ENCODE measurements at places on chromosomes 16 and 17. TPM values are rescaled to one million over a fixed set of nuclear protein-coding genes. Genes with fewer than 3 reads are reported as not detected.

Gene HOXB9
- not detected for total RNA-seq

Gene ALOX15
- not detected for total RNA-seq

Gene HS3ST4
- total RNA-seq = not detected

Gene ANKFY1
- 16.8 TPM for total RNA-seq

Gene NPB
- total RNA-seq = 0.56 TPM

Gene DNAH9
- total RNA-seq = not detected

Gene HERPUD1
- total RNA-seq = 65.3 TPM

- no peaks in the 10 kb centered on the region for H3K27me3 ChIP-seq
- DNase-seq = no peak
- no peaks in the 10 kb centered on the region for H3K36me3 ChIP-seq
These were observed 70.8 kb downstream of the ABR start for GRCh38 chr17:1108765-1109605.

- H3K27ac ChIP-seq = no peak overlapping the region
- no peak for DNase-seq
- no peak overlapping the region for H3K4me3 ChIP-seq
- no peaks in the 10 kb centered on the region for H3K36me3 ChIP-seq
- H3K4me1 ChIP-seq = peaks cover 15% of the 10 kb centered on the region
- peaks cover 12% of the 10 kb centered on the region for H3K27me3 ChIP-seq
These were observed 47.4 kb upstream of the KSR1 start for GRCh38 chr17:27408891-27409290.

DNA sequence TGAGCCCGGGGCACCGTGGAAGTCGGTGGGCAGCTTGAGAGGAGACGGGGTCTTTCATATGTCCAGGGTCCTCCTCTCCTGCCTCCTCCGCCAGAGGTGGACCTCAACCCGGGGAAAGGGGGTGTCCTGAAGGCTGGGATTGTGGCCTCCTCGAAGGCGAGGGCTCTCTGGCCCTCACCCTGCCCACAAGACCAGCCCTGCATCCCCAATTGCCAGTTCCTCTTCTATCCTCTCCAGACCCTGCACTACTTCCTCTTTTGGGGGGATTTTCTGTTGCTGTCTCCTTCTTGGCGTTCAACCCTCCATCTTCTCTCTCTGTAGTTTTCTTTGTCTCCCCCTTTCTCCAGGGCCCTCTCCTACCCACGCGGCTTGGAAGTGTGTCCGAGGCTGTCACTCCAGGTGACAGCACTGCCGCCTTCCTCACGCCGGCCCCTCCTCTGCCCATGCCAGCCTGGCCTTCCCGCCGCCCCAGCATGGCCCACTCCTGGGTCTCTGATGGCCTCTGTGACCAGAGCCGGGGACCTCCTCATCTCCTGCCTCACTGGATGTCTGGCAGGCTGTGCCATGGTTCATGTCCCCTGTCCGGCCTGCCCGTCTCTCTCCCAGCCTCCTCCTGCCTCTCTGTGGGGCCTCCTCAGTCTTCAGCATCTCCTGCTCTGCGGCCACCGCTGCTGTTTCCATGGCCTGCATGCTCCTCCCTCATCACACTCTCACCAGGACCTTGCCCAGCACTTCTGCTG, 2.4 kb upstream of the ITGAX start:
- H3K4me3 ChIP-seq = no peak overlapping the region
- H3K27ac ChIP-seq = no peak overlapping the region
- H3K27me3 ChIP-seq = peaks cover 10% of the 10 kb centered on the region
- no peaks in the 10 kb centered on the region for H3K4me1 ChIP-seq
- H3K36me3 ChIP-seq = no peaks in the 10 kb centered on the region

DNA sequence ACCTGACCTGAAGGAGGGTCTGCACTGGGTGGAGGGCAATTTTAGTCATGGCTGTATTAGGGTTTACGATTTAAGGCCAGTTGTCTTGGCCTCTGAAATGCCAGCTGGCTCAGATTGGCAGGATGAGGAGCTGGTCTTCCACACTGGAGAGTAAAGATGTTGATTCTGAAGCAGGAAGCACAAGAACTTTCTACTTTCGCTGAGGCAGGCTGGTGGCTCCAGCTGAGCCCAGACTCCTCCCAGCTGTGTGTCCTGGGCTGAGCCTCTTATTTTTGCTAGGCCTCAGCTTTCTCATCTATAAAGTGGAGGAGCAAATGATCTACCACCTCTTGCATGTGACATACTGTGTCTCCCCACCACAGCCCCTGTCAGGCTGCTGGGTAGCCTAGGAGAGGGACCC, 74.4 kb downstream of the MRM1 start:
- H3K36me3 ChIP-seq = no peaks in the 10 kb centered on the region
- no peak overlapping the region for H3K4me3 ChIP-seq
- H3K27ac ChIP-seq = no peak overlapping the region
- H3K27me3 ChIP-seq = peaks cover 36% of the 10 kb centered on the region

GRCh38 chr17:77592106-77592865, 366.2 kb upstream of the TNRC6C start:
- H3K36me3 ChIP-seq = no peaks in the 10 kb centered on the region
- H3K4me1 ChIP-seq = no peaks in the 10 kb centered on the region
- no peak for DNase-seq
- no peak overlapping the region for H3K27ac ChIP-seq
- no peak overlapping the region for H3K4me3 ChIP-seq
- H3K27me3 ChIP-seq = peaks cover 15% of the 10 kb centered on the region

DNA sequence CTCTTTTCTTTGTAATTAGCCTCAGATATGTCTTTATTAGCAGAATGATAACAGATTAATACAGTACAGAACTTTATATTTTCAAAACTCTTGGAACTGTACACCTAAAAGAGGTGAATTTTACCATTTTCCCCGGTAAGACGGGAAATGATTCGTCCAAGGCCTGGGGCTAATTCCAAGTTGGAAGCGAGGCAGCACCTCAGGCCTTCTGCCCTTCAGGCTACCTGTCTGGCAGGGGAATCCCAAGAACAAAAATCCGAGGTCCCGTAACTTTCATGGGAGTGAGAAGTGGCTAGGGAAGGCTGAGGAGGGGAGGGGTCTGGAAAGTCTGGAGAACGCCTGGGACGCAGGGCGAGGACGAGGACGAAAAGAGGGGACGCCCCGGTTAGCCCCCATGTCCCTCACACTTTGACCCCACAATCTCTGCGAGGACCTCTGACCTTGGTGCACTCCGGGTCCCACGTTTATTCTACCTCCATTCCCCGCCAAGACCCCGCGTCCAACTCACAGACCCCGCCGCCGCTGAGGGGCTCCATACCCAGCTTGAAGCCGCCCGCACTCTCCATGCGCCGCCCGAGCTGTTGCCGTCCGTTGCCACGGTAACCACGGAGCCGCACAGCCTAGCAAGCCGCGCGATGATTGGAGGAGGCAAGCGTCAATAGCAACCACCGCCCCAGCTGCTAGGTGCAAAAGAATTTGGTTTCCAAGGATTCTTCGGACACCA, at the start of gene HYDIN:
TSS of gene HYDIN (minus strand) at position 601 of the 724 bp plus-strand sequence. CDS start 43,827 bp downstream, outside the sequence.
- no peaks in the 10 kb centered on the region for H3K4me1 ChIP-seq
- no peaks in the 10 kb centered on the region for H3K36me3 ChIP-seq
- peak; percentile 15 for DNase-seq
- H3K27me3 ChIP-seq = no peaks in the 10 kb centered on the region
- H3K27ac ChIP-seq = no peak within 1 kb of the TSS

- no peaks in the 10 kb centered on the region for H3K36me3 ChIP-seq
- no peak overlapping the region for H3K27ac ChIP-seq
- no peak overlapping the region for H3K4me3 ChIP-seq
- no peaks in the 10 kb centered on the region for H3K4me1 ChIP-seq
- H3K27me3 ChIP-seq = peaks cover 7% of the 10 kb centered on the region
These were observed 206.0 kb downstream of the CYB561 start for GRCh38 chr17:63240106-63240505.

DNA sequence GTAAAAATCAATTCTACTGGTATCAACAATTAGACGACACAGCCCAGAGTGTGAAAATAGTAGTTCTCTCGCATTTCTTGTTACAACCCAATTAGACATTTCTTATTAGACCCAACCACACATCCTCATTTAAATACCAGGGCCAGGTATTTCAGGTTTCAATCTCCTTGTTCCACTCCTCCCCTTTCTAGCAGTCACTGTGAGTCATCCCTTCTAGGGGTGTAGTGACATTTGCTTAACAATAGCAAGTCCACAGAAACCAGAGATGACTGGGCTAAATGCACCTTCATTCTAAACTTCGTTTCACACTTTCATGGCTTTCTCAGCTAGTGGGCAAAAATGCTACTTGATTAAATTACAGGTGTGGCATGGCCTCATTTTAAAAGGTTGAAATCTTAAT, 116.9 kb upstream of the CACNG3 start:
- peaks cover 7% of the 10 kb centered on the region for H3K27me3 ChIP-seq
- no peaks in the 10 kb centered on the region for H3K36me3 ChIP-seq
- no peak for DNase-seq
- no peak overlapping the region for H3K27ac ChIP-seq

DNA sequence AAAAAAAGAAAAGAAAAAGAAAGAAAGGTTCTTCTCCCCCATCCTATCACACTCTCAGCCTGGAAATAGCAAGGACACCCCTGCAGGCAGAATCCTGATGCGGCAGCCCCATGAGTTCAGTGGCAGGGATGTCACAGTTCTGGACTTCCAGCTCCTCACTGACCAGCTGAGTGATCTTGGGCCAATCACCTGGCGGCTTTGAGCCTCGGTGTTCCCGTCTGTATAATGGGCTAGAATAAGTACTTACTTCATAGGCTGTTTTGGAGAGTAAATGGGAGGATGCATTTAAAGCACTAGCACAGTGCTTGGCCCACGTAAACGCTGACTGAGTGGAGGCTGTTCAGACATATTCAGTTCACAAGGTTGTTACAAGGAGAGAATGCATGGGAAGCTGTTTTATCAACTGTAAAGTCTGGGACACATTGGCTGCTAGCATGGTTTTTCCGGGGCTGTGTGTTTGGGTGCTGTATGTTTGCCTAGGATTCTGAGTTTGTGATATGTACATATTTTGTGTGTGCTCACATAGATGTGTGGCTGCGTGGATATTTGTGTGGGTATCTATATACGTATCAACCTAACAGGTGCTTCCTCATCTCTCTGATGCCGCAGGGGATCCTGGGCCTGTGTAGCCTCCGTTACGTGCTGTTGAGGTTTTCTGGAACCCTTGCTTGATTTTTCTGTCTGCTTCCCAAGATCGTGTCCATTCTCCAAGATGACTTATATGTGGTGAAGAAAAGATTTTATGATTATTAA, 3.4 kb downstream of the BHLHA9 start:
- peaks cover 7% of the 10 kb centered on the region for H3K4me1 ChIP-seq
- H3K27ac ChIP-seq = no peak overlapping the region
- peaks cover 5% of the 10 kb centered on the region for H3K27me3 ChIP-seq
- no peak for DNase-seq
- H3K4me3 ChIP-seq = no peak overlapping the region

DNA sequence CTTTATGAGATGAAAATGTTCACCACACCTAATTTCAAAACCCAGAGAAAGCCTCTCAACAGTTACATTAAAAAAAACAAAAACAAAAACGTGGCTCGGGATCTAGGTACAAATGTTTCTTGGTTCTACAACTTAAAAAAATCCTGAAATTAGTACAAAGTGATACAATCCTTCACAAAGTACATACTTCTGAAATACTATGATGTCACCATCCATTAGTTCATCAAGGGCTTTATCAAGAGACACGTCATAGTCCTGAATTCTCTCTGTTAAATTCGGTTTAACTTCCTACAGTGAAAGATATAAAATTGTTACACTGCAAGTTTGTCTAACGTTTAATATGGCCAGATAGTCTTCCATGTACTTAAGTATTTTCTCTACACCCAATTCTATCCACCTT, 18.2 kb downstream of the LITAFD start:
- H3K4me1 ChIP-seq = no peaks in the 10 kb centered on the region
- peaks cover 61% of the 10 kb centered on the region for H3K36me3 ChIP-seq
- H3K27me3 ChIP-seq = no peaks in the 10 kb centered on the region
- no peak overlapping the region for H3K4me3 ChIP-seq
- DNase-seq = no peak

- H3K36me3 ChIP-seq = no peaks in the 10 kb centered on the region
- no peaks in the 10 kb centered on the region for H3K4me1 ChIP-seq
- no peak overlapping the region for H3K4me3 ChIP-seq
- H3K27ac ChIP-seq = no peak overlapping the region
These were observed 81.8 kb upstream of the RCVRN start for GRCh38 chr17:9986754-9987382.

GRCh38 chr16:586645-587590, 2.9 kb upstream of the RAB40C start:
- H3K36me3 ChIP-seq = no peaks in the 10 kb centered on the region
- H3K27me3 ChIP-seq = no peaks in the 10 kb centered on the region
- H3K4me3 ChIP-seq = 0 out of 2 replicates have a peak overlapping the region, but pooled peaks have one; percentile 19
- no peak for DNase-seq

- H3K27me3 ChIP-seq = no peaks in the 10 kb centered on the region
- H3K36me3 ChIP-seq = peaks cover 4% of the 10 kb centered on the region
- no peak overlapping the region for H3K4me3 ChIP-seq
- H3K4me1 ChIP-seq = peaks cover 36% of the 10 kb centered on the region
- no peak overlapping the region for H3K27ac ChIP-seq
These were observed 215.6 kb downstream of the MSI2 start for GRCh38 chr17:57471868-57472368.

GRCh38 chr17:21046216-21046615, 3.4 kb upstream of the USP22 start:
- H3K27me3 ChIP-seq = no peaks in the 10 kb centered on the region
- peaks cover 12% of the 10 kb centered on the region for H3K4me1 ChIP-seq
- H3K36me3 ChIP-seq = no peaks in the 10 kb centered on the region
- DNase-seq = no peak
- no peak overlapping the region for H3K4me3 ChIP-seq
- no peak overlapping the region for H3K27ac ChIP-seq

DNA sequence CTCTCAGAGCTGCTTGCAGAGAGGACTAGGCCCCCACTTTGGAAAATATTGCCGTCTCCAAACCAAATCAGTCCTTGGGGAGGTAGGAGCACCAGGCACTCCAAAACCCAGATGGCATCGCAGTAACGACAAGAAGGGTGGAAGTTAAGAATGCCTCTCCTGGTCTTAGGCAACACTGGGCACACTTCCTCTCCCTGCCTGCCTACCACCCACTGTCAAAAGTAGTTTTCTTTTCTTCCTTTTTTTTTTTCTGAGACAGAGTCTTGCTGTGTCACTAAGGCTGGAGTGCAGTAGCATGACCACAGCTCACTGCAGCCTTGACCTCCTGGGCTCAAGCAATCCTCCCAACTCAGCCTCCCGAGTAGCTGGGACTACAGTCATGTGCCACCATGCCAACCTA, 47.2 kb downstream of the SRL start:
- no peak overlapping the region for H3K4me3 ChIP-seq
- H3K36me3 ChIP-seq = no peaks in the 10 kb centered on the region
- H3K4me1 ChIP-seq = no peaks in the 10 kb centered on the region
- H3K27ac ChIP-seq = no peak overlapping the region
- no peak for DNase-seq

DNA sequence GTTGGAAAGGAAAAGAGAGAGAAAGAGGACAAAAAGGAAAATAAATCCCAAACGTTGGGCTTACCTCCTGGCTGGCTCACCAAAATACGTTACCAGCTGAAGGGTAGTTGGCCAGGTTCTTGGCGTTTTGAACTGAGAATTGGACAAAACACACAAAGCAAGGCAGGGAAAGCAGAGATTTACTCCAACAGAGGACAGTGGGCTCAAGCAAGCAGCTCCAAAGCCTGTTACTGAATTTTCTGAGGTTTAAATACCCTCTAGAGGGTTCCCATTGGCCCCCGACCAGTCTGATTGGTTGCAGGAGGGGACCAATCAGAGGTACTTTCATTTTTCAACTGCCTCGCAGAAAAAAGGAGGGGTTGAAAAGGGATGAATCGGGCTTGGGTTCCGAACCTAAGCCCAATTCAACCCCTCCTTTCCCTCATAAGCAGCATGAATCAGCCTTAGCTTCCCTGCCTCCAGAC, 55.6 kb upstream of the ALOX12 start:
- DNase-seq = no peak
- no peaks in the 10 kb centered on the region for H3K27me3 ChIP-seq
- peaks cover 9% of the 10 kb centered on the region for H3K36me3 ChIP-seq
- H3K27ac ChIP-seq = no peak overlapping the region
